ENCODE measurements at places on chromosomes 12 and 14.

- DNase-seq = no peak
These were observed 14.0 kb downstream of the CRY1 start for GRCh38 chr12:107079172-107080011.

- DNase-seq = no peak
These were observed 197.3 kb downstream of the RBM19 start for GRCh38 chr12:113768850-113769249.

DNA sequence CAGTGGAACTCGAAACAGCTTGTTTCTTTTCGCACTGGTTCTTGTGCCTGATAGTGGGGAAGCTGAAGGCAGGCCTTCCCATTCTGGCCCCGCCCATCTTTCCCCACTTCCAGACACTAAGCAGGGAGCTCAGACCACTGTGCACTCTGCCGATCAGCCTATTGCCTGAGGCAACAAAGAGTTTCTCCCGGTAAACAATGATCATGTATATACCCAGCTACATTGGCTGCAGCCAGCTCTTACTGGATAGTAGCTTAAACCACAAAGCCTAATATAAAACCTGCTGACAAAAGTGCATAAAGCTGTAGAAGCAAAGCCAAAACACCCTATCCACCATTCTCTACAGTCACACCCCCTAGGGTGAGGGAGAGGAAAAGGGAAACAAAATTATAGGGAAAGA is 24.7 kb upstream of the GLIPR1 start:
- no peak for DNase-seq

DNA sequence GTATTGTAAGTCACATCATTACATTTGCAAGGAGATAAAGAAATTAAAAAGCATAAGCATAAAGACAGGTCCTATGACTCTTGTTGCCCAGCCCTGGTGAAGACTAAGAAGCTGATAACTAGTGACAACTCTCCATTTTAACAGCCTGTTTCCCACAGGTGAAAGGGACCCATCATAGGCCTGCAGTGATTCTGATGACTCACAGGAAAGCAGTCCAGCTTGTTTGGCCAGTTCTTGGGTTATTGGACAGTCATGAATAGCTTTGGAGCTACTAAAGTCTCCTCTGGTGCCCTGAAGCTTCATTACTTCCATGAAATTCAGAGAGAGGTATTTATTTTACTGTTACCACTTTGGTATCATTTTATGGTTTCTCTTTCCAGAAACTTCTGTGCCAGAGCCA is 55.5 kb upstream of the DYRK2 start:
- DNase-seq = no peak

- no peak for DNase-seq
These were observed 58.9 kb downstream of the BCL11B start for GRCh38 chr14:99213101-99213500.

DNA sequence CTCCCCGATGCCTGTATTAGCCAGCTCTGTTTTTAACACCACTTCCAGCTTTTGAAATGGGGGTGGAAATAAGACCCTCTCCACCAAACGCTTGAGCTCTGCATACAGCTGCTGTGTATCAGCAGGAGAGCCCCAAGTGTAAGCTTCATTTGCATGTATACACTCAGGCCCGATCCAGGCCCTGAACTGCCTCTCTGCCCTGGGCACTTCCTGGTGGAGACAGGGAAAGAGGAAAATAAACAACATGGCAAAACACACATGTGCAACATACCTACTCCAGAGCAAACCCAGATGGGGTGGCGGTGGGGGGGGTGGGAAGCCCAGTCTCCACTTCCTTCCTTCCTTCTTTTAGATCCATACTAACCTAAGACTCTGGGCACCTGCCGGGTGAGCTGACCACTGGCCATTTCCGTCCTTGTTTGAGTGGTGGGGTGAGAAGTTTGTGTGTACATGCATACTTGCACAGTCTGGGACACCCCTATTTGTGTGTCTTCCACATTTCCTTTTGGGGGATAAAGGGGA is 55.3 kb downstream of the RBM19 start:
- DNase-seq = no peak

GRCh38 chr14:63276492-63277342 is 42.0 kb downstream of the GPHB5 start:
- peak; percentile 44 for DNase-seq

- no peak for DNase-seq
These were observed at the start of gene GLT8D2 for GRCh38 chr12:104049903-104050356. TSS of gene GLT8D2 (minus strand) at chr12:104050187. CDS start at chr12:104019648, 30,539 bp downstream.

DNA sequence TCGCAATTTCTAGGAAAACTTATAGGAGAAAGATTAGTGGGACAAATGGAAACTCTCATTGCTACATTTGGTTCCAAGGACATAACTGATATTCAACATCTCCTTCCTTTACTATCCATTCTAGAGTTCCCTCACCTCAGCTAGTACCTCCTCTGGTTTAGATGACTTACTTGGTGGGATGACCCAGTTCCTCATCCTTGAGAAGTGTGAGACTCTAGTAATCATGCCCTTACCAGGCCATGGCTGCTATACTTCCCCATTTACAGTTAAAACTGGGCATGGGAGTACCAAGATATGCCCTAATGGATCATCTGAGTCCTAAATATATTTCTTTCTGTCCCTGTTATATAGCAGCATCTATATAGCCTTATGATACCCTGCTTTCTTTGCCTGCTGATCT is 58.1 kb downstream of the IFT81 start:
- DNase-seq = no peak

GRCh38 chr14:100381395-100382105 is 58.4 kb downstream of the SLC25A47 start:
- DNase-seq = no peak

All from NCI-H1694 (cell line).